Posterior cingulate gyrus (tissue), 11 donors: ENCODE measurements at places on chromosomes 1 and 21.
A peak's percentile ranks its signal among the peaks of the same experiment; 100 is the strongest.

DNA sequence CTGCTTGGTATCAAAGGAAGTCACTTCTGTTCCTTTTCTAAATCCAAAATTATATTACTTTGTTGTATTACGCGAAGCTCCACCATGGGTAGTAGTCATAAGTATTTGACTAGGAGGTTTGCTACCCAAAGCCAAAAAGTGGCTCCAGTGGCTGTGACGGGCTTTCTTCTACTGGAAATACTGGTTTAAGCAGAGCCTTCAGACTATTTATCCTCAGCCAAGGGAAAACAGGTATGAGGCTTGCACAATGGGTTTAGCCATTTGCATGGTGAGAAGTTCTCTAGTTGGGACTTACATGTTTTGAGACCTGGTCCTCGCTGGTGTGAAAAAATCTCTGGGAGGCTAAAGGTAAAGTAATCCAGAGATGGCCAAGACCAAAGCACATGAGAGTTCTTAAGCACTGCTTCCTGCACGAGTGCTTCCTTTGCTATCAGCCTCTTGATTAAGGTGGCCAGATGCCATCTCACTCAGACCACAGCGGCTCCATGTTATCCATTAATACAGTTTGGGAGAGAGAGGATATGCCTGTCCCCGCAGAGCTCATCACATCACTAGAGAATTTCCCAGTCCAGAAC lies 121.2 kb downstream of the PIK3R3 start:
- no peak for DNase-seq

DNA sequence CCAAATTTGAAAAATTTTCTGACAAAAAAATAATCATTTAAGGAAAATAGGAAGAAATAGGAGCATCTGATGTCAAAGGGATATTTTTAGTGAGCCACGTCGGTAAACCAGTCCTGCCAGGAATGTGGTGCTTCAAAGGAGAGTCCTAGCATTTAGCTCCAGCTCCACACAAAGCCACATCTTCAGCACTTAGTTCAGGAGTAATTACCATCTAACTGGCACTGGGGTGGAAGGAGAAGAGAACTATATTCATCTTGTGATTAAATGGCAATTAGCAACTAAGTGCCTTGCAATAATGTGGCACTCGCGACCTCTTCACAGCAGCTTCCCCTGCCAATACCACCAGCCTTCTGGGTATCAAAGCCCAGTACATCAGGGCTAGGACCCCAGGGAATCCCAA lies 409.1 kb downstream of the SETD4 start:
- DNase-seq: no peak

- DNase-seq: no peak
Measured at GRCh38 chr1:202659541-202659940, 50.7 kb downstream of the SYT2 start.

DNA sequence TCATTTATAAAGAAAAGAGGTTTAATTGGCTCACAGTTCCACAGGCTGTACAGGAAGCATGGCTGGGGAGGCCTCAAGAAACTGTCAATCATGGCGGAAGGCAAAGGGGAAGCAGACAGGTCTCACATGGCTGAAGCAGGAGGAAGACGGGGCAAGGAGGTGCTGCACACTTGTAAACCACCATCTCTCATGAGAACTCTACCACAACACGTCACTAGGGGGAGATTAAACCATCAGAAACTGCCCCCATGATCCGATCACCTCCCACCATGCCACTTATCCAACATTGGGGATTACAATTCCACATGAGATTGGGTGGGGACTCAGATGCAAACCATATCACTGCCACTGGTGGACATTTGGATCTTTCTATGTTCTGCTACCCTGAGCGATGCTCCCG lies 351.4 kb downstream of the NPHP4 start:
- DNase-seq: no peak

DNA sequence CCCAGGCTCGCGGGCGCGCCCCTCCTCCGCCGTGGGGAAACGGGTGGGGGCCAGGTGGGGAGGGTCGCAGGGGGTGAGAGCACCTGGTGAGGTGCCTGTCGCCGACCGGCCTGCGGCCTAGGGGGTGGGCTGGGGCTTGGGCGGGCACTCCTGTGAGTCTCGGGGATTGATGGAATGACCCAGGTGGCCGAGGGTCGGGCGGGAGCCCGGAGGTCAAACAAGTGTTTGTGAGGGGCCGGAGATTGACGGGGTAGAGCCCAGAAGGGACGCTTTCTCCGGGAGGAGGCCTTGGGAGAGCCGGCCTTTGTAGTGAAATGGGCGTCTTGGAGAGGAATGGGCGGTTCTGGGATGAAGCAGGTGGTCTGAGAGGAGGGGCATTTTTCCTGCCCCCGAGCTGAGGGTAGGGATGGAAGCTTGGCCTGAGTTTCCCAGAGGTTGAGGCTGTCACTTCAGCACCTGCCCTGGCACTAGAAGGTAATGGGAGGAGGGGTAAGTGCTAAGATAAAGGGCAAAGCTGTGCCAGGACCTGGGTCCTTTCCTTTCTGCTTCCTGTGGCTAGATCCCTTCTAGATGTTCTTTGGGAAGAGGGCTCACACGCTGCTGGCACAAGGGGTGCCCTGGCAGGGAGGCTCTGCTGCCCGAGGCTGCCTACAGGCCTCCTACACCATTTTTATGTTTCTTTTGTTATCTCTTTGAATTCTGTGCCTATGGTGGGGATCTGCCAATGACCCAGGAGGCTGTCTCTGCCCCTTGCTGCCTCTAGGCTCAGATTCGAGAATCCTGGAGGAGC lies 56.1 kb downstream of the NDUFS5 start:
- no peak for DNase-seq

DNA sequence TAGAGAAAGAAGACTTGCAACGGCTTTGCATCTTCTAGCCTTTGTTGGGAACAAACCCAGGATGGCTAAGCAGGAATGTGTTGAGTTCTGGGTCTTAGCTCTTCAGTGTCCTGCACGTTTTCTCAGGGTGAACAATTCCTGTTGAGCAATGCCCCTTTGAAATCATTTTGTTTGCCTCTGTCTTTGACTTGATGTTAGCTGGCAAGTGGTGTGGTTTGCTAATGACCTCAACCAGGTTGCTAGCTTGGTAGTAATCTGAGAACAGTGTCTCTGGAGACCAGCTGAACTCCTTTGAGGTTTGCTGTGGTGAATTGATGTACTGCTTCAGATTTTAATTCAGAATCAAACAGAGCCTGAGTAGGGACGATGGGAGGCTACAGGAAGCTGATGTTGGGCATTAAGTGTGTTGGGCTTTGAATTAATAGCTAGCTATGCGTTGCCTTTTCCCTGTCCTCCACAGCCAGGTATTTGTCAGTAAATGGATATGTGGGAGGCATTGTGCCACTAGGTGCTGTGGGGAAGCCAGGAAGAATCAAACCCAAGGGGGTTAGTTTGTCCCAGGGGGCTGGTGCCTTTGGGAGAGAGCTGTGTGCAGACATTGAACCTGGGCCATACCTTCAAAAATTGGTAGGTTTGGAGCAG lies 23.3 kb upstream of the SRSF10 start:
- DNase-seq: no peak

DNA sequence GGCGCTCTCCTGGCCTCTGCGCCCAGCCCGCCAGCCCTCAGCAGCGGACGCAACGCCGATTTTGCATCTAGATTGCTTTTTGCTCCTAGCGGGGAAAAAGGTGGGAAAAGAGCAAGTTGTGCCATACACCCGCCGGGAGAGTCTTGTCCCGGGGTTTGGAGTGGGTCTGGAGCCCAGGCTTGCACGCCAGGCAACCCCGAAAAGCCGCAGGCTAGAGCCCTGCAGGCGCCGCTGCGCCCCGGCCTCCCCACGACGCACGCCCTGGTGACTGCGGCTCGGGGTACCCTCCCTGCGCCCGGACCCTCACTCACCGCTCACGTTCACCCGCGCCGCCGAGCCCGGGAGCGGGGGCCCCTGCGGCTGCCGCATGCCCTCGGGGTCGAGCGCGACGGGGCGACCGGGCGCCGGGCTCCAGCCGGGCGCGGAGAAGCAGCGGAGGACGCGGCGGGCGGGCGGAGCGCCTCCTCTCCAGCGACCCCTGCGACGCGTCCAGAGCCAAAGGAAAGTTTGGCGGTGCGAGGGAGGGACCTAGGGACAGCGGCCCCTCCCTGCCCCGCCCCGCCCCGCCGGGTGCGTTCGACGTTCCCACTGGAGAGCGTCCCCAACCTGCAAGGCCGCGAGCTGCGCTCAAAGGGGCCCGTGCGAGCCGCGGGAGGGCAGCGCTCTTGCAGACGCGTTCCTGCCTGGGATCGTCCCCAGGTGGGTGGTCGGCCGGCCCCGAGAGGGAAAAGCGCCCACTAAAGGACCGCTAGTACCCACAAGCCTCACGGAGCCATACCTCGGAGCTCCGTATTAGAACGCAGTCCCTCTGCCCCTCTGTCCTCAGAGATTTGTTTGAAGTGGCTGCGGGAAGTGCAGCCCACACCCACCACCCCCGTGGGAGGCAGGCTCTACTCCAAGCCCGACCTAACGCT lies at the start of gene LPAR3:
TSS of gene LPAR3 (minus strand) at position 502 of the 914 bp plus-strand sequence. CDS start 27,086 bp downstream, outside the sequence.
- no peak for DNase-seq

DNA sequence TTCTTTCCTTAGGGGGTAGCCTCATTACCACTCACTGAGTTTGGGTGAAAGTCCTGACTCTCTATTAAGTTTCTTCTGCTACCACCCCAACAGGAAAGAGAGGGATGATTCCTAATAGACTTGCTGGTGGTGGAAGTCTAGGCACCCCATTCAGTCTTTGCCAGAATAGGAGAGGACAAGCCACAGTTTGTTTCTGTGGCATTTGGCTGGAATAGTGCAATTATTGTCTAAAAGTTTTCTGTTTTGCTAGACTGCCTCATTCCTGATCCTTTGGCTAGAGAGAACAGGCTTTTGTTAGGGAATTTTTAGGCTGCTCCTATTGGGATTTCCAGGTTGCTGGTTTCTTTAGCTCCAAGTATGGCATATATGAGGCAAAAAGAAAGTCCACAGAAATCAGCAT lies 9.9 kb upstream of the HJV start:
- DNase-seq: no peak

DNA sequence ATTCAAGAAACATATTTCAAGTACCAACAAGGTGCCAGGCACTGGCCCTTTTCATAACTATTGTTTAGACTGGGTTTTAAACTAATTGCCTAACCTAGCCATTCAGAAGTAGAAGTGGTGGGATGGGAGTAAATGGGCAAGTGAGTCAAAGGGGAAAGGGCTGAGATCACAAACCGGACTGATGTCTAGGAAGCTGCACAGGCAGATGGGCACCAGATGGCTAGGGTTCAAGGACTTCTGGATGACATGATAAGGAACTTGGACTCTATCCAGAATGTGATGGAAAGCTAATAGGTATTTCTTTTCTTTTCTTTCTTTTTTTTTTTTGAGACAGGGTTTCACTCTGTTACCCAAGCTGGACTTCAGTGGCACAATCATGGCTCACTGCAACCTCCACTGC lies 46.6 kb downstream of the LYST start:
- DNase-seq: no peak

- no peak for DNase-seq
Measured at GRCh38 chr21:41573902-41574690, 66.1 kb upstream of the TMPRSS2 start.

DNA sequence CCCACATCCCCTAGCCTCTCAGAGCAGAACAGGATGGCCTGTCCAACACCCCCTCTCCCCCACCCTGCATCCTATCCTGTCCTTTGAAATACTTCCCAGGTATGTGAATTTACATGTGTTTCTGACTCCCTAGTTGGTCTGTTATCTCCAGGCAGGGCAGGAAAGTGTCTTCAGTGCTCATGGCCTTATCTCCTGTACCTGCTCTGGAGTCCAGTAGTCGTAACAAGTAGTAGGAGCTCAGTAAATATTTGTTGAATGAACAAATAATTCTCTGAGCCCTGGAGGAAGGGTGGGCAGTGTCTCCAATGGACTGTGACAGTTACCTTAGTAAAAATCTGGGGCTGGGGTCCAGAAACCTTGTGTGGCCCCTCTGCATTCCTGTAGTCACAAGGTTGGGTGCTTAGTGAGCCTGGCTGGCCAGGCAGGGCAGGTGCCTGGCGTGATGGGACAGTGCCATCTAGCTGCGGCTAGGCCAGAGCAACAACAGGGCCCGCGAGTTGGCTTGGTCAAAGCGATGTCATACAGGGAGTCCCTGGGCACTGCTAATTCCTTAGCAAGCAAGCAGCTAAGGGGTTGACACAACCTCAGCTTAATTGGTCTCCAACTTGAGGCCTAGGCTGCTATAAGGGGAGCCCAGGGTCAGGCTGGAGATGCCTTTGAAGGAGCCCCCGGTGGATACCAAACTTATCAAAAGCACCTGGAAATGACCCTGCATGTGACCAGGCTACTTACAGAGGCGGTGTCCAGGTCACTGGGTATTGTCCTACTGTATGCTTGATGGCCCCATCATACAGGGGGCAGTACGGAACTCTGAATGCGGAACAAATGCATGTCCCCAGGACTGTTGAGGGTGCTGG lies 89.0 kb upstream of the PPM1J start:
- peak; percentile 94 for DNase-seq

DNA sequence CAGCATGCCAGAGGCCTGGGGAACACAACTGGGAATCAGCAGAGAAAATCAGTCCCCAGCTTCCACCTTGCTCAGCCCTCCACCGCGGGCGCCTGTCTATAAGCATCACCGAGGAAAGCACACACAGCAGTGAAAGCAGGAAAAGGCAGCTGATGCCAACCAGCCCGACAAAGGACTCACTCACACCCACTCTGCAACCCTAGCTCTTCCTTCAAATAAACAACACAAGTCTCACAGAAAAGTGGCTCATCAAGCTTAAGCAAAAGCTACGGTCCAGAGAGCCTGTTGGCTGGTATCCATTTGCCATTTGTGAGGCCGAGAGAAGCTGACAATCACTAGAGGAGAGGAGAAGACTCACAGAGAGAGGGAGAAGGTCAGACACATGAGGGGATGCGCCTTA lies 27.1 kb downstream of the MRAP start:
- no peak for DNase-seq

- DNase-seq: no peak
Measured at GRCh38 chr21:15208786-15209185, 144.0 kb upstream of the NRIP1 start.

- DNase-seq: no peak
Measured at GRCh38 chr1:61332196-61332753, 249.9 kb downstream of the NFIA start.

DNA sequence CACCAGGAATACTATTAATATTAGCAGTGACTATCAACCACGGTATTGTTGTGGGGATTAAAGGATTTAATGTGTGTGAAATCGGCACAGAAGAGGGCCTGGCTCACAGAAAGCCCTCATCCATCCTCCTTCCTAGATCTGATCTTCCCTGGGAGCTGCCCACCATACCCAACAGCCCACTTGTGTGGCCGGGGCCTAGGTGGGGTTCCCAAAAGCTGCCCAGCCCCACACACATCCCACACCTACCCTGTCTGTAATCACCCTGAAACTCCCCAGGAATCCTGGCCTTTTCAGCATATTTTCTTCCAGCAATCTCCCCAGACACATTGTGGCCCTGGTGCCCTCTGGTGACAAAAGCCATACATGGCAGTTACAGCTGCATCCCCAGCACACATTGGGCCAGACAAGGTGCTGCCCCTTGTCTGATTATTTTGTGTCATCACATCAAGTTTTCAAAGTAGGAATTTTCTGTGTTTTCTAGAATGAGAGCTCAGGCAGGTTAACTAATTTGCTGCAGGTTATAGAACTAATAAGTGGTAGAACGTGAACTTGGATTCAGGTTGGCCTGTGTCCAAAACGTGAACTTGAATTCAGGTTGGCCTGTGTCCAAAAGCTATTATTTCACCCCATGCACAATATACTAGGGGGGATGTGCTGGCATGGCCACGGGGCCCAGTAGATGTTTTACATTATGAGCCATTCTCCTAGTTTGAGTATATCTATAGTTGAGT lies 5.3 kb upstream of the SLC6A9 start:
- no peak for DNase-seq

GRCh38 chr1:226487921-226488320 lies 60.6 kb upstream of the STUM start:
- DNase-seq: no peak

- no peak for DNase-seq
Measured at GRCh38 chr1:85504417-85504816, 39.5 kb upstream of the DDAH1 start.

GRCh38 chr21:38914528-38915293 lies 109.0 kb downstream of the ETS2 start:
- DNase-seq: no peak
